ENCODE measurements at places on chromosomes 16 and 17. TPM values are rescaled to one million over a fixed set of nuclear protein-coding genes. Genes with fewer than 3 reads are reported as not detected.

GRCh38 chr17:47999582-47999981 lies 28.7 kb downstream of the CDK5RAP3 start:
- H3K4me3 ChIP-seq: no peak overlapping the region
- H3K36me3 ChIP-seq: no peaks in the 10 kb centered on the region
- no peak for DNase-seq
- H3K4me1 ChIP-seq: peaks cover 7% of the 10 kb centered on the region

GRCh38 chr16:73543331-73543969 lies 495.5 kb upstream of the ZFHX3 start:
- H3K36me3 ChIP-seq: no peaks in the 10 kb centered on the region
- DNase-seq: no peak
- H3K27ac ChIP-seq: no peak overlapping the region
- H3K4me1 ChIP-seq: no peaks in the 10 kb centered on the region
- no peak overlapping the region for H3K4me3 ChIP-seq

DNA sequence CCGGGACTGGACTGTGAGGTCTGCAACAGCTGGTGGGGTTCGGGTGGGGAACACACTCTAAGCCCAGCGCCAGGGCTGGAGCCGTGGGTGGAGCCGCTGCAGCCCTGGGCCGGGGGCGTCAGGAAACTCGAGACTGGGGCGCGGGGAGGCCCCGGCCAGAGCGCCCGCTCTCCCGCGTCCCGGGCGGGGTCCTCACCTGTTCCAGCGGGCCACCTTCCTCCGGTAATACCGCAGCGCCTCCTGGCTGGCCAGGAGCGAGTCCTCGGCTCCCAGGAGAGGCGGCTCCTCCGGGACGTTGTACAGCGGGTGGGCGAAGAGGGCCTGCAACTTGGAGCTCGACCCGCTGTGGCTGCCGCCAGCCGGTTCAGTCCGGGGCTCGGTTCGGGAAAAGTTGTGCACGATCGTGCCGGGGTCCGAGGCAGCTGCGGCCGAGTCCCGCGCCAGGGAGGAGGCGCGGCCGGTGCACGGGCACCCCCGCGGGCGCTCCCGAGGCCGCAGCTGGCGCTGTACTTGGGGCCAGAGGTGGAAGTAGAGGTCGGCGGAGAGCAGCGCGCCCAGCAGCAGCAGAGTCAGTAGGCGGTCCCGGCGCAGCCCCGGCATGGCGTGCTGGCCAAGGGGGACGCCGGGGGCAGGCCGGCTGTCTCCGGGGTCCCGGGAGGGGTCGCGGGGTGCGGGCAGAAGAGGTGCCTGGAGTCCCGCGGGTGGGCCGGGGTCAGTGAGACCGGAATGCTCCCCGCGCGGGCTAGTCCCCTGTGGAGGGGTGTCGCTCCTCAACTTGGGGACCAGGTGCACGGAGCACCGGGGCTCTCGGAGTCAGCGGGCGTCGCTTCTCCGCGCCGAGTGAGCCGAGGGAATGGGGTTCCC lies 868 bp downstream of the FAM20A start:
- H3K27ac ChIP-seq: peak overlapping the region; percentile 84
- peaks cover 10% of the 10 kb centered on the region for H3K4me1 ChIP-seq
- peak overlapping the region; percentile 82 for H3K4me3 ChIP-seq
- DNase-seq: no peak

Gene PABPN1L
- total RNA-seq: not detected

Gene PTX4
- not detected for total RNA-seq

Gene TMEM114
- not detected for total RNA-seq

- no peak overlapping the region for H3K4me3 ChIP-seq
- no peaks in the 10 kb centered on the region for H3K27me3 ChIP-seq
Measured at GRCh38 chr16:85430523-85431421, 182.3 kb upstream of the GSE1 start.

Gene ABCC11
- total RNA-seq: not detected

DNA sequence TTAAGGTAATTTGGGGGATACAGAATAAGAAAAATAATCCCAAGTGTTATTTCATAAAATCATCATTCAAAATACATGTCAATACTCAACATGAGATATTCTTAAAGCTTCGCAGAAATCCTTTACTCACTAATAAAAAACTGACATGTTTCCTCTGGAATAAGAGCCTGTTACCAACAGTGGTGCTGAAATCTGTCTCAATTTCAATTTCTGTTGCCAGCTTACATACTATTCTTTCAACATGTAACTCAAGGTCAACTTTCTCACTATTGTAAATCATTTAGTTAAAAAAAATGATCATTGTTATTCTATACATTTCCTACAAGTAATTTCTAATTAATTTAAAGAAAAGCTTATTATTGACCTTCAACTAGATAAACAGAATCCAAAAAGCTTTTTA lies 67.9 kb downstream of the CEP95 start:
- no peak overlapping the region for H3K27ac ChIP-seq
- no peak overlapping the region for H3K4me3 ChIP-seq
- no peak for DNase-seq
- H3K27me3 ChIP-seq: no peaks in the 10 kb centered on the region
- peaks cover 44% of the 10 kb centered on the region for H3K36me3 ChIP-seq

DNA sequence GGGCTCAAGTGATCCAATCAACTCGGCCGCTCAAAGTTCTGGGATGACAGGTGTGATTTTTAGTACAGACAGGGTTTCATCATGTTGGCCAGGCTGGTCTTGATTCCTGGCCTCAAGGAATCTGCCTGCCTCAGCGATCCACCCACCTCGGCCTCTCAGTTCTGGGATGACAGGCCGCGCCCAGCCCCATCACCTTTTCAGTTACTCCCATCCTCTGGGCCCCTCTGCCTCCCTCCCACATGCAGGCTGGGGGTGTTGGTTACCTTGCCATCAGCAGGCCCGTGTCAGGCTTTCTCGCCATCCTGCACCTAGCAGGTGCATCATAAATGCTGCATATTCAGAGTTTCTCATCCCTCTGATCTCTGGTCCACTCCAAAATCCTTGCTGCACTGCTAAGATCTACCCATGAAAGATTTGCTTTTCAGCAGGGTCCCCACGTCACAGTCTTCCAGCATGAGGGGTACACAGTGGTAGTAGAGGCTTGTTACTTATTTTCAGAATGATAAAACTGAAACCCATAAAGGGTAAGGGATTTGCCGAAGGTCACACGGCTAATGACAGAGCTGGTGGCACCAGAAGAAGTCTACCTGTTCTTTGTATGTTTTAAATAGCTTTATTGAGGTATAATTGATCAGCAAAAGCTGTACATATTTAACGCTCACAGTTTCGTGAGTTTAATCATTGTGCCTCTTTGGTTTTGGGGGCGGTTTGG lies 16.6 kb downstream of the PMM2 start:
- H3K4me1 ChIP-seq: peaks cover 8% of the 10 kb centered on the region
- no peak overlapping the region for H3K27ac ChIP-seq
- H3K4me3 ChIP-seq: no peak overlapping the region

DNA sequence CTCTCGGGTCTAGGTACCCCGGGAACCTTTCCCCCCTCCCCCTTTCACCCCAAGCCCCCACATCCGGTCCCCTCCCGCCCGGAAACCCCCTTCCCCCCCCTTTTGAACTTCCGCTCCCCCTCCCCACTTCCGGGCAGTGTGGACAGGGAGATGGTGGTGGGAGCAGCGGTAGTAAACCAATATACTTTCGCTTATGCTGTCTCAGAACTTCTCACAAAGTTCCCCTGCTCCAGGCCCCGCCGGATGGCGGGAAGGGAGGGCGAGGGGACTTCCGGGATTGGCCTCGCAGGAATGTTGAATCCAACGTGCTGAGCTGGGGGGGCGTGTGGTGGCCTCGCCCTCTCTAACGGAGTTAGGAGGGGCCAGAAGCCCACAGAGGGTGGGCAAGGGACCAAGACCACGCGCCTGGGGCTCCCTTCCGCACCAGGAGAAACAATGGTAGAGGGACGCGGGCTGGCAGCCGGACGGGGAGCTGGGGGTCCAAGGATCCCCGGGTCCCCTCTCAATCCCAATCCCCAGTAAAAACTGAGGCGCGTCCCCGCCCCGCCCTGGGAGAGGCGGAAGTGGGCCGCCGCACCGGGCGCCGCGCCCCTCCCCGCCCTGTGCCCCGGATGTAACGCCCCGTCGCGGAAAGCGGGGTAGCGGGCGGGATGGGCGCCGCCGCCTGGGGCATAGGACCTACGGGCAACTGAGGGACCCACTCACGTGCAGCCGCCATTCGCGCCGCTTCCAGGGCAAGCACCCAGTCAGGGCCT lies 742 bp downstream of the PFN1 start:
- H3K4me3 ChIP-seq: peak overlapping the region; percentile 99
- peak overlapping the region; percentile 96 for H3K27ac ChIP-seq
- peak; percentile 32 for DNase-seq
- H3K4me1 ChIP-seq: peaks cover 38% of the 10 kb centered on the region
- H3K27me3 ChIP-seq: no peaks in the 10 kb centered on the region

DNA sequence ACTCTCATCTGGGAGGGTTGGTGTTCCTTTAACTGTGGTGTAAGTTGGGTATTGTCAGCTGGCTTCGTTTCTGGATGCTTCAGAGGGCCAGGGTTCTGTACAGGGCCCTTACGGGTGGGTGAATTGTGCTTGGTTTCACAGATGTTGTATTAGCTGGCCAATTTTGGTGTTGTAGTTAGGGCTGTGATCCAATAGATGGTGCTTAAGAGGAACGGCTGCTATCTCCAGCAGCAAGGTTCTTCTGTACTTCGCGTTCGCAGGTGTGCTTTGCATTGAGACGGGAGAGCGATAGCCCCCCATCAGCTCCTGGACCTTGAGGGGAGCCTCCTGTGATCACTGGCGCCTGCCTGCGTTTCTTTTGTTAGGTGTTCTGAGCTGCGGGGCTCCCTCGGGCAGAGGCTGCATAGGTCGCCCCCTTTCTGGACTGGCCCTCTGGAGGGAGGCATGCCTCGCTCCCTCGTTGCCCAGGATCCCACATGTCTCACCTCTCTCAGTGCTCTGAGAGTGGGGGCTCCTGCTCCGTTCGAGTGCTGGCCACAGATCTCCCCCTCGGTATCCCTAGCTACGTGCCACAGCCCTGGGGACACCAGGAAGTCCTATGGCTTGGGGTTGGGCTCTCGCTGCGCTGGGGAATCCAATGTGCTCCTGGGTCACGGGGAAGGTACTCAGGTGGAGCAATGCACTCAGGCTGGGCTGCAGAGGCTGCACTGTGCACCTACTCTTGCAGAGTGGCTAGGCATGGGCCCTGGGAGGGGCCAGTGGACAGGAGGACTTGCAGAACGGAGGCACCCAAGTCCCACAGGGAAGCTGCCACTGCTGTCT lies 837 bp upstream of the PRDM7 start:
- no peak for DNase-seq
- H3K27ac ChIP-seq: peak overlapping the region; percentile 53
- no peaks in the 10 kb centered on the region for H3K36me3 ChIP-seq
- peaks cover 19% of the 10 kb centered on the region for H3K27me3 ChIP-seq

Gene ST6GALNAC1
- 13.8 TPM for total RNA-seq

DNA sequence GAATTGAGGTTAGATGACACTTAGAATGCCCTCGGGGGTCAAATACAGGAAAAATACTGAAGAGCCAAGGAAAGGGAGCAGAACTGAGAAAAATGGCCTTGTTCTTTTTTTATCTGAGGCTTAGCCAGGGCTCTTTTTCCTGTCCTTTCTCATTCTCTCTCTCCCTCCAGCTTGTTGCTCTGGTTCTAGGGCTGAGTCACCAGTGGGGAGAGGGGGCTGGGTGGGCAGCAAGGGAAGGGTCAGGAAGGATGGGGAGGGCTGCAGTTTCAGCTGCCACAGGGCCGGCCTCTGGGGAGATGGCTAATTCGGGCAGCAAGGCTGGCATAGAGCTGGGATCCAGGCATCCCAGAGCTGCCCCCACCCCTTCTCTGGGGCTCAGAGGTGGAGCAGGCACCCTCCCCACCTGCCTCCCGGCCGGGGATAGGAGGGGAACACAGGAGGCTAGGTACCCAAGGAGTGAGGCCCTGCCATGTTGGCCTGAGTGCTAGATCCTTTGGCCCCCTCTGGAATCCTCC lies 3.9 kb downstream of the ITGA3 start:
- H3K4me1 ChIP-seq: no peaks in the 10 kb centered on the region
- H3K27me3 ChIP-seq: no peaks in the 10 kb centered on the region
- H3K4me3 ChIP-seq: no peak overlapping the region
- no peak for DNase-seq
- no peaks in the 10 kb centered on the region for H3K36me3 ChIP-seq
- H3K27ac ChIP-seq: peak overlapping the region; percentile 83

DNA sequence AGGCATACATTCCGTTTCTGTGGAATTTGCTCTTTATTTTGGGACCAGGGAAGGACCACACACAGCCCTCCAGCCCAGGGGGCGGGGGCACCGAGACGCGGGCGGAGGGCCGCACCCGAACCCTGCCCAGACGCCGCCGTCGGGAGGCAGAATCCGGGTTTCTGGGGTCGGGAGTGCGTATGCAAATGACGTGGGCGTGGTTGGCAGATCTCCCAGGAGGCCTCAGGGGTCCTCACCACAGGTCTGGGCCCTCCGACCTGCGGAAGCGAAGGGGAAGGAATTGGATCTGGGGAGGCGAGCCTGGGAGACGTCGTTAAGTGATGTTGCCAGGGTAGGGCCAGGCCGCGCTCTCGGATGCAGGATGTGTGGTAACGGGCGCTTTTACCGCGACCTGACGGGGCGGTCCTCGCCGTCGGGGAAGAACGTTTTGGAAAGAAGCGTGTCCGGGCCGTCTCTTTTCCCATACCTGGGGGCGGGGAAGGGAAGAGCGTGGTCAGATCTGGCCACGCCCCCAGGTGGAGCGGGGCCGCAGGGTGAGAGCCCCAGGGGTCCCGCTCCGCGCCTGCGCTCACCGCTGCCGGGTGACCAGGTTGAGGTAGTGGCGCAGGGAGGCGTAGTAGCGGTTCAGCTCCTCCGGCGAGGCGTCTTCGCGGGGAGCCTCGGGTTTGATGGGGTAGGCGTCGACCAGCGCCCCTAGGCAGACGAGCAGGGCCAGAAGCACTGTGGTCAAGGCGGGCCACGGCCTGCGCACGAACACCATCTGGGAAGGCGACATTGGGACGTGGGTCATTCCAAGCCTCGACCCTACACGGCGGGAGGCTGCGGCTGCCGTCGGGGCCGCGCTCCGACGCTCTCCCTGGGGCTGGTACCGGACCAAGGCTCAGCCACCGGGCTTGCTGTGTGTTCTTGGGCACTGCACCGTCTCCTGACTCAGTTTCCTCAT lies 745 bp downstream of the PYY start:
- no peaks in the 10 kb centered on the region for H3K4me1 ChIP-seq
- H3K27ac ChIP-seq: no peak overlapping the region
- H3K4me3 ChIP-seq: no peak overlapping the region
- H3K27me3 ChIP-seq: no peaks in the 10 kb centered on the region
- no peaks in the 10 kb centered on the region for H3K36me3 ChIP-seq

DNA sequence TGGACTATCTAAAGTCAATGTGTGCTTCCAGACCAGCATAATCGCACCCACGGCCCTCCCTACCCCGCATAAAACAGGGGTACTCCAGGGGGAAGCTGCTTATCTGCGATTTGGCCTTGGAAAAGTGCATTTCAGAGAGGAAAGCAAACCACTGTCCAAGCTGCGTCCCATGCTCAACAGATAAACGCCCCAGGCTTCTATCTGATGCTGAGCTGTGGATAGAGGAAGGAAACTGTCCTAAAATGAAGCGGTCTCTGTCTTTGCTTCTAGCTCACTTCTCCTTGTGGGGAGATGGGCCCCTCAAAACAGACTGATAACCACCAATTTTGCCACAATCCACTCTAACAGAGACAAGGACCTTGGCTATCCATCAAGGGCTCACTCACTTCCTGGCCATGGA lies 160.5 kb upstream of the TNRC6C start:
- no peak for DNase-seq
- H3K27ac ChIP-seq: no peak overlapping the region
- H3K36me3 ChIP-seq: no peaks in the 10 kb centered on the region
- H3K4me1 ChIP-seq: no peaks in the 10 kb centered on the region
